Activated CD4-positive, alpha-beta memory T cell treated with anti-CD3 and anti-CD28 coated beads for 36 hours (primary cell): ENCODE measurements at places on chromosomes 6 and 20.

DNA sequence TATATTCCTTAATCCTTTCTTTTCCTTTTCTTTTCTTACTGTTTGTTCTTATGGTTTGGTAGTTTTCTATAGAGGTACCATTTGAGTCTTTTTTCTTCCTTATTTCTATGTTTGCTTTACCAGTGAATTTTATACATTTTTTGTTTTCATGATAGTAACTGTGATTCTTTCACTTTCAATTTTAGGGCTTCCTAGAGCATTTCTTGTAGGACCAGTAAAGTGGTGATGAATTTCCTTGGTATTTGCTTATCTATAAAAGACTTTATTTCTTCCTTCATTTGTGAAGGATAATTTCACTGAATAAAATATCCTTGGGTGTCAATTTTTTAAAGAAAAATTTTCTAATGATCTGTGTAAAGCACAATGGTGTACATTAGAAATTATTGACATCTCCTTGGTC, 637.4 kb downstream of the CD109 start:
- H3K27me3 ChIP-seq: no peaks in the 10 kb centered on the region
- no peak overlapping the region for H3K27ac ChIP-seq
- H3K4me1 ChIP-seq: no peaks in the 10 kb centered on the region
- H3K36me3 ChIP-seq: no peaks in the 10 kb centered on the region

DNA sequence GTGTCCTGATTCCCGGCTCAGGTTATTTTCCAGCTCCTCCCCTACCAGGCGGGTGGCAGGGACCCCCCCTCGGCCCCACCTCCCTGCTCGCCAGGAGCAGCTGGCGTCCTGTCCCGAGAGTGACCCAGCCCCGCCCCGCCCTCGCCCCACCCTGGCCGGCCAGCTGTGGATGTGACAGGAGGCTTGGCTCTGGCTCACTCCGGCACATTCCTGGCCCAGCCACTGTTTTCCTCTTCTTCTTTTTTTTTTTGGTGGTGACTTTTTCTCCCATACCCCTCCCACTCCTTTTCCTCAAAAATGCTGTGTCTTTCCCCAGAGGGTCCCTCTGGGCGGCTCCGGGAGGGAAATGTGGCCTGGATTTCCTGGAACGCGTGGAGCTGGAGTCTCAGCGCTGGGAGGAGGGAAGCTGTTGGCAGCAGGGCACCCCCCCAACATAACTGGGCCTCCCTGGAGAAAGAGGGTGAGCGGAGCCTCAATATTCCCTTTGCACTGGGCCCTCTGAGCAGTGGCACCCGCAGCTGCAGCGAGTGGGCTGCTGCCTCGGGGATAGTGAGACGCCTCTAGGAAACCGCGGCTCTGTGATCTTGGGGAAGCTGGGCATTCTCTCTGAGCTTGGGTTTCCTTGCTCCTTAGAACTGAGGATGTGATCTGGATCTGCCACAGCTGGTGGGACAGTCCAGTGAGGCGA, 28.3 kb upstream of the CSNK2A1 start:
- H3K27me3 ChIP-seq: peaks cover 39% of the 10 kb centered on the region
- no peak for DNase-seq
- H3K4me1 ChIP-seq: no peaks in the 10 kb centered on the region
- no peaks in the 10 kb centered on the region for H3K36me3 ChIP-seq
- no peak overlapping the region for H3K27ac ChIP-seq

GRCh38 chr6:47203266-47203937, 106.3 kb downstream of the TNFRSF21 start:
- H3K36me3 ChIP-seq: no peaks in the 10 kb centered on the region
- peaks cover 3% of the 10 kb centered on the region for H3K4me1 ChIP-seq
- no peak overlapping the region for H3K4me3 ChIP-seq
- DNase-seq: no peak

GRCh38 chr20:62832212-62832922, 15.5 kb downstream of the COL9A3 start:
- no peaks in the 10 kb centered on the region for H3K36me3 ChIP-seq
- DNase-seq: no peak
- no peaks in the 10 kb centered on the region for H3K4me1 ChIP-seq
- no peak overlapping the region for H3K4me3 ChIP-seq
- H3K27ac ChIP-seq: no peak overlapping the region
- H3K27me3 ChIP-seq: peaks cover 3% of the 10 kb centered on the region

DNA sequence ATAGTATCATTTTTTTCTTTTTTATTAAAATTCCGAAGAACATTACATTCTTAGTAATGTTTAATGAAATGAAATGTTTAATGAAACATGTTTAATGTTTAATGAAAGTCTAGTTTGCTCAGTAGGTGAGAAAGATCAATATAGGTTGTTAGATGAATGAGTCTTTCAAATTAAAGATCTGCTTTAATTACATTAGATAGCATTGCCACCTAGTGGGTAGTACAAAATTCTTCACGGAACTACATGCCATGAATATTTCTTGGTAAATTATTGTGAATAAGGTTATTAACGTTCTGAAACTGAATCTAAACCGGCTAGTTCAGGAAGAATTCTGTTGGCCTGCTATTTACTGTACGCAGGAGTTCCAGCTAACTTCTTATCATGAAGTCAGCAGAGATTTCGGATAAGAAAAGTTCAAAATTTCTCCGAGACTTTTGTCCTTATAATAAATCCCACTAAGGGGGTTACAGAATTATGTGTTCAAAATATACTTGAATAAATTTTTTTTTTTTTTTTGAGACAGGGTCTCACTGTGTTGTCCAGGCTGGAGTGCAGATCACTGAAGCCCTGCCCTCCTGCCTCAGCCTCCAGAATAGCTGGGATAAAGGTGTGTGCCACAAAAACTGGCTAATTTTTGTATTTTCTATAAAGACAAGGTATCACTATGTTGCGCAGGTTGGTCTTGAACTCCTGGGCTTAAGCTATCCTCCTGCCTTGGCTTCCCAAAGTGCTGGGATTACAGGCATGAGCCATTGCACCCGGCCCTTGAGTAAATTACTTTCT, 7.9 kb upstream of the GMNN start:
- no peaks in the 10 kb centered on the region for H3K27me3 ChIP-seq
- DNase-seq: no peak
- no peak overlapping the region for H3K27ac ChIP-seq
- no peak overlapping the region for H3K4me3 ChIP-seq
- no peaks in the 10 kb centered on the region for H3K36me3 ChIP-seq

GRCh38 chr6:24205020-24205492, 79.0 kb downstream of the NRSN1 start:
- H3K4me1 ChIP-seq: no peaks in the 10 kb centered on the region
- no peak overlapping the region for H3K4me3 ChIP-seq
- H3K27ac ChIP-seq: no peak overlapping the region
- DNase-seq: no peak

DNA sequence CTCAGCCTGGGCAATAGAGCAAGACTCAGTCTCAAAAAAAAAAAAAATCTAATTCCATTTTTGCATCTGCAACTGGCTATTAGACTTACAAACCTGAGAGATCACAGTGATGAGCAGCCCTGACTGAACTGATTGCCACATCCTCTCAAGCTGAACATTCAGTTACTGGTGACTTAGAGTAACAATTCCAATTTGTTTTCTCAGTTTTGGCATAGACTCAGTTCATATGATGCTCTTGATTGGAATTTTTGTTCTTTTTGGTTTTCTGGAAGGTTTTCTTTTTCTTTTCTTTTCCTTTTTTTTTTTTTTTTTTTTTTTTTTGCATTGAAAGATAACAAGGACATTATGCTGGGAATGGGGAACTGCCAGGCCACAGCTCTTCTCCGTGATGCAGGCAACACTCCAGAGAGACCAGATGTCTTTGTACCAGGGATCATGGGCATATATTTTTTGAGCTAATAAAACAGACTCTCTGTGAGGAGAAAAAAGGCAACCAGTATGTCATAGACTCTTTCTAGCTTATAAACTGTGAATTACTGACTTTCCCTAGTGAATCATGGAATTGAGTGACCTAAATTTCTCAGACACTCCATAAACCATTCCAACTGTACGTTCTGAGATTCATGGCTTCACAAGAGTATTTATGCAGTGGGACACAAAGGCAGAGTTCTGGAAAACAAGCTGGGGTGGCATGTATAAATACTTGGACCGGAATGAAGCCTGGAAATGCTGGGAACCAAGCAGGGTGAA, 86.0 kb upstream of the SLC2A12 start:
- no peaks in the 10 kb centered on the region for H3K36me3 ChIP-seq
- DNase-seq: no peak
- H3K4me3 ChIP-seq: no peak overlapping the region
- no peak overlapping the region for H3K27ac ChIP-seq

- H3K4me3 ChIP-seq: no peak overlapping the region
- H3K27me3 ChIP-seq: no peaks in the 10 kb centered on the region
- H3K27ac ChIP-seq: no peak overlapping the region
- no peaks in the 10 kb centered on the region for H3K36me3 ChIP-seq
- no peak for DNase-seq
These were observed 39.2 kb upstream of the CDKN1A start for GRCh38 chr6:36639171-36639808.

DNA sequence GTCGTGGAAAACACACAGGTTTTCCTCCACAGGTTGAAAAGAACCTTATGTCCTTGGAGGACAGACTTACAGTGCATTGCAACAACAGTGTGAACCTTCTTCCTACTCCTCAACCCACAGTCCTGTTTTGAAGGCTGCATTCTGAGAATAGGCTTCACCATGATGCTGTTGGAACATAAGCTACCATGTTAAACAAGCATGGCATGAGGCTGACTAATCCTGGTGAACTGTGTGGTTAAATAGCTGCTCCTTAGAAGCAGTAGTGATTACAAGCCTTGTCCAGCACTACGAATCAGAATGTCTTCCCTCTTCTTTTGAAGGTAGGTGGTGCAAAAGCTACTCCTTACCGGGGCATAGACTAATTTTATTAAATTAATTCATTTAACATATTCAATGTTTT, 368.5 kb upstream of the EPHA7 start:
- H3K4me1 ChIP-seq: no peaks in the 10 kb centered on the region
- H3K36me3 ChIP-seq: no peaks in the 10 kb centered on the region
- no peaks in the 10 kb centered on the region for H3K27me3 ChIP-seq
- no peak for DNase-seq
- no peak overlapping the region for H3K4me3 ChIP-seq
- H3K27ac ChIP-seq: no peak overlapping the region

- peaks cover 36% of the 10 kb centered on the region for H3K27me3 ChIP-seq
- H3K4me3 ChIP-seq: no peak overlapping the region
- no peak for DNase-seq
- no peaks in the 10 kb centered on the region for H3K36me3 ChIP-seq
- no peak overlapping the region for H3K27ac ChIP-seq
- peaks cover 12% of the 10 kb centered on the region for H3K4me1 ChIP-seq
These were observed 1.5 kb downstream of the LAMA4 start for GRCh38 chr6:112252571-112253497.

GRCh38 chr20:57907131-57908000, 197.6 kb upstream of the PMEPA1 start:
- H3K27ac ChIP-seq: no peak overlapping the region
- H3K4me1 ChIP-seq: no peaks in the 10 kb centered on the region
- peaks cover 14% of the 10 kb centered on the region for H3K27me3 ChIP-seq
- DNase-seq: no peak

DNA sequence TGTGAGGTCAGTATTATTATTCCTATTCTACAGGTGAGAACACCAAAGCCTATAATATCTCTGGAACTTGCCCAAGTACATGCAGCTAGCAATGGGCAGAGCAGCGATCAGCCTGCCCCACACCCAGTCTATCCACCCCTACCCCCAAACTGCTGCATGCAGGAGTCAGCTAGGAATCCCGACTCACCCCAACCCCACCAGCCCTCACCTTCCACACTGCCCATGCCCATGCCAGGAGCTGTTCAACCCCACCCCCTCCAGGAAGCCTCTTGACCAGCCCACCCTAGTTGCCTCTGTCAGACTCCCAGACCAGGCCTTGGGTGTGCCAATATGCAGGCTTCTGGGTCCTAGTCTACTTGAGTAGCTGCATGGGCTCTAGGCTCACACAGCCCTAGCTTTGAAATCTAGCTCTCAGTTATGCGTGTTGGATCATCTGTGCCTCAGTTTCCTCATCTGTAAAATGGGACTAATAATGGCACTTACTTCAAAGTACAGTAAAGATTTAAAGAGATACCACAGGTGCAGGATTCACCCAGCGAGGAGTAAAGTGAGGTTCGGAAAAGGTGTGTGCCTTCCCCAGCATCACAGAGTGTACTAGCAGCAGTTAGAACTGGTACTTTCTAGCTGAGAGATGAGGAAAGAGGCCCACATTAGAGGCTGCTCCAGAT, 173.2 kb downstream of the VEGFA start:
- H3K36me3 ChIP-seq: no peaks in the 10 kb centered on the region
- no peaks in the 10 kb centered on the region for H3K27me3 ChIP-seq
- H3K4me3 ChIP-seq: no peak overlapping the region
- no peaks in the 10 kb centered on the region for H3K4me1 ChIP-seq
- no peak for DNase-seq
- H3K27ac ChIP-seq: no peak overlapping the region

GRCh38 chr6:111620169-111620568, 14.5 kb upstream of the TRAF3IP2 start:
- no peaks in the 10 kb centered on the region for H3K36me3 ChIP-seq
- no peak for DNase-seq
- no peaks in the 10 kb centered on the region for H3K4me1 ChIP-seq
- no peak overlapping the region for H3K4me3 ChIP-seq
- H3K27me3 ChIP-seq: no peaks in the 10 kb centered on the region

DNA sequence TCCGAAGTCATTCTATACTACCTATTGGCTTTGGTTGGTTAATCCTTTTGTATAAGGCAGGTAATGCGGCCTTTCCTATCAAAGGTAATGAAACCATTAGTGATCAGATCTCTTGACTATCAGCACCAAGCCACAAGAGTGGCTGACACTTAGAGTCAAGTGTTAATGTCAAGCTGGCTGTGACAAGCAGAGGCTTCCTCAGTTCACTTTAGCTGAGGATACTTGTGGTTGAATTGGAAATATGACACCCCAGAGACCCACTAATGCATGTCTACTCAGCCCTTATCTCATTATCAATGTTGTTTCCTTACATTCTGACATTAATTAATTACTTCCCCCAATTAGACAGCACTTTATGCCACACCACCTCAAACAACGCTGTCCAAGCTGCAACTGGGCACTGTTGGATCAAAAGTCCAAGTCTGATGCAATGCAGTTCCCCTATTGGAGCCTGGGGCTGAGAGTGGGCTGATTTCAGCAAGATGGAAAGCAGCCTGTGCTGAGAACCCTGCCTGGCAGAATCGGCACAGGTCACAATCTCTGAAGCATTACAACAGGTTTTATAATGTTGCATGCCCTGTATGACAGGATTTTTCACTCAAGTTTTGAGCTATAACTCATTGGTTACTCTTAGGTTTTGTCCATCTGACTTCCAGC, 273.5 kb downstream of the COL12A1 start:
- H3K4me3 ChIP-seq: no peak overlapping the region
- DNase-seq: no peak
- no peaks in the 10 kb centered on the region for H3K36me3 ChIP-seq
- no peaks in the 10 kb centered on the region for H3K4me1 ChIP-seq

DNA sequence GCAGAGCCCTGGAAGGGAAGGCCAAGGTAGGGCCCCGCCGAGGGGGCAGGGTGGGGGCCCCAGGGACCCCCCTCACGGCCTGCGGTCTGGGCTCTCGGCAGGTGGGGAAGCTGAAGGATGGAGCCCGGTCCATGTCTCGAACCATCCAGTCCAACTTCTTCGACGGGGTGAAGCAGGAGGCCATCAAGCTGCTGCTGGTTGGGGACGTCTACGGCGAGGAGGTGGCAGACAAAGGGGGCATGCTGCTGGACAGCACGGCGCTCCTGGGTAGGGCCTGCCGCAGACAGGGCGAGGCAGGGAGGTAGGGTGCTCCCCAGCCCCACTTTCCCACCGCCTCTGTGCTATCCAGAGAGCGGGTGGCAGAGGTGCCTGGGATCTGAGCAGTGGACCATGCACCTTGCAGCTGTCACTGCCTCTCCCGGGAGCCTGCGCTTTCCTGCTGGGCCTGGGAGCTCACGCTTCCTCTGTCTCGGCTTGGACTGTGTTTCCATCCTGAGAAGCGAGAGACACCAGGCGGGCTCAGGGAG, 83.1 kb downstream of the SYNJ2 start:
- DNase-seq: no peak
- H3K4me3 ChIP-seq: no peak overlapping the region
- no peak overlapping the region for H3K27ac ChIP-seq
